ENCODE measurements at places on chromosomes 2 and 18.

DNA sequence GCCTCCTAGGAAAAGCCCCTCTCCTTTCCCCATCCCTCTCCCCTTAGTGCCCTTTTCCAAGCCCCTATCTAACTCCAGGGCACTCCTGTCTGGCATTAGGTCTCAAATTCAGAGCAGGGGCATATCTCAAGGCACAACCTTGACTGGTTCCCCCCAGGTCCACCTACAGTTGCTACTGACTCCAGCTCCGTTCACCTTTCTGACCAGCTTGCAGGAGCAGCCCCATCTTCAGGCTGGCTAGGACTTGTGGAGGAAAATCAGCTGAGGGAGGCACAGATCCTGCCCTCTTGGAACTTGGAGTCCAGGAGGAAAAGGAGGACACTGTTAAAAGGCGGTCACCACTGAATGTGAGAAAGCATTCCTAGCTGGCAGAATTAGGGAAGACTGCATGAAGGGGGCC is 152.4 kb downstream of the ZFP36L2 start:
- no peak for DNase-seq

GRCh38 chr2:66781804-66782203 is 346.9 kb downstream of the MEIS1 start:
- DNase-seq = no peak

DNA sequence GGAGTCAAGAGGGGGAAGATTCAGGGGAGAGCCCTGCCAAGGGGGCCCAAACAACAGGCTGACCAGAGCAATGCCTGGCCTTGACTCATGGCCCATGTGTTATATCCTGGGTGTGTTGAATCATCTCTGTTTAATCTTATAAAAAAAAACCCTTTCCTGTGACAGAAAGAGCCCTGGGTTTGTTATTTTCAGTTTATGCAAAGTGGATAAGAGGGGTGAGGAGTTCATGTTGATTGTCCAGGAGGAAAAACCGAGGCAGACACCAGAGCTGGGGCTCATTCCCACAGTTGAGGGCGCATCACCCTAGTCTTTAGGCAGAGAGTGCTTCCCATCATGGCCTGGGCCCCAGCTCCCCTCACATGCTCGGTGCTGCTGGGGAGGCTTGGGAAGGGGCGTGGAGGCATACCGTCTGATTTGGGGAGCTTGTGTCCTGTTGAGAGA is 30.9 kb upstream of the IL37 start:
- DNase-seq = no peak

DNA sequence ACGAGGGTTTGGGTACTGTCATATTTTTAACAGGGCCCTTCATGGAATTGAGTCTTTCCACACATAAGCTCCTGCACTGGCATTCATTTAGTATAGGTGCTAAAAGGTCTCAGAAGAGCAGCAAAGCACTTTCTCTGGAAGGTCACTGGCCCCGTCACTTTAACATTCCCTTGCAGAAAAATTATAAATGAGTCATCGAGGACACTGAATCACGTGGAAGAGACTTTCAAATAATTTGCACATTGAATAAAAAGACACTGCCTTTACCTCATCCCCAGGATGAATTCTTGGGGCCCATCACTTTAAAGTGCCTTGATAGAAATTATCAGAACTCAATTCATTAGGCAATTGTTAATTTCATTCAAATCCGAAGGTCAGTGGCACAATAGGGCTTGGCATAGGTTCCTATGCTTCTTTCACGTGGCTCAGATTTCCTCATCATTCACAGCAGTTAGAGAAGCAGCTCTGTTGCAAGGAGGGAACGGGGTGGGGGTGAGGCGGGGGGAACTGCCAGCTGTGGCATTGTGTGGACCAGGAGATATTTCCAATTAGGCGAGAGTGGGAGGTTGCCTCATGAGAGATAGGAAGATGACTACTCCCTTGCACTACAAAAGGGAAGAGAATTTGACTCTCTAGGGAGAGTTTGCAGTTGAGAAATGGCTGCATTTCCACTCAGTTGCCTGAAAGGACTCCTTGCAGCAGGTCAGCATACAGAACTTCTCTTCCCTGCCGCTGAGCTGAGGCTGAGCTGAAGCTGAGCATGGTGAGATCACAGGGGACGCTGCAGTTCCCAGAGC is 86.3 kb upstream of the NPAS2 start:
- DNase-seq = no peak

GRCh38 chr2:179995741-179996515 is 11.2 kb downstream of the CWC22 start:
- no peak for DNase-seq

- DNase-seq = no peak
Measured at GRCh38 chr2:42949125-42949524, 156.7 kb upstream of the HAAO start.

DNA sequence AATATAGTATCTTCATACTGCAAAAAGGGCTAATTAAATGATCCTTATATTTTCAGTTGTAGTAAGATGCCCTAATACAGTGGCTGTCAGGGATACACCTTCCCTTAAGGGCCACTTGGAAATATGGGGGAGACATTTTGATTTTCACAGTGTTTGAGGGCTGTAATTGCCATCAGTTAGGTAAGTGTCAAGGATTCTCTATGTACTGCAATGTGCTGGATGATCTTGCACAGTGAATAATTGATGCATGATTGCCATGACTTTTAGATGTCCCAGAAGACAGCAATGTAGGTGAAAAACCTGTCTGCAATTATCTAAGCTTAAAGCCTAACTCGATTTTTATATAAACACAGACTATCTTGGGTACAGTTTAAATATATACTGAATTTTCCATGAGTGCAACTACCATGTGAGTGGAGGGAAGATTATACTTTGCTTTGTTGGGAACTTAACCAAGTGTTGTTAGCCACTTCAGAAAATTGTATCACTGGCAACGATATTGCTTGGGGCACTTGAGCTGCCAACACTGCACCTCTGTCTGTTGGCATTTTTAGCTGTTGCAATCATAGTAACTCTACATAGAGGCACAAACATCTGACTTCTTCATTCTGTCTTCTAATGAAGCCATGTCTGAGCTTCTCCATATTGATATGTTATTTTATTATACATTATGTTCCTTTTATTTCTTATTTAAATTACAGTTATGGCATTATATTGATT is 45.2 kb downstream of the MAIP1 start:
- no peak for DNase-seq

DNA sequence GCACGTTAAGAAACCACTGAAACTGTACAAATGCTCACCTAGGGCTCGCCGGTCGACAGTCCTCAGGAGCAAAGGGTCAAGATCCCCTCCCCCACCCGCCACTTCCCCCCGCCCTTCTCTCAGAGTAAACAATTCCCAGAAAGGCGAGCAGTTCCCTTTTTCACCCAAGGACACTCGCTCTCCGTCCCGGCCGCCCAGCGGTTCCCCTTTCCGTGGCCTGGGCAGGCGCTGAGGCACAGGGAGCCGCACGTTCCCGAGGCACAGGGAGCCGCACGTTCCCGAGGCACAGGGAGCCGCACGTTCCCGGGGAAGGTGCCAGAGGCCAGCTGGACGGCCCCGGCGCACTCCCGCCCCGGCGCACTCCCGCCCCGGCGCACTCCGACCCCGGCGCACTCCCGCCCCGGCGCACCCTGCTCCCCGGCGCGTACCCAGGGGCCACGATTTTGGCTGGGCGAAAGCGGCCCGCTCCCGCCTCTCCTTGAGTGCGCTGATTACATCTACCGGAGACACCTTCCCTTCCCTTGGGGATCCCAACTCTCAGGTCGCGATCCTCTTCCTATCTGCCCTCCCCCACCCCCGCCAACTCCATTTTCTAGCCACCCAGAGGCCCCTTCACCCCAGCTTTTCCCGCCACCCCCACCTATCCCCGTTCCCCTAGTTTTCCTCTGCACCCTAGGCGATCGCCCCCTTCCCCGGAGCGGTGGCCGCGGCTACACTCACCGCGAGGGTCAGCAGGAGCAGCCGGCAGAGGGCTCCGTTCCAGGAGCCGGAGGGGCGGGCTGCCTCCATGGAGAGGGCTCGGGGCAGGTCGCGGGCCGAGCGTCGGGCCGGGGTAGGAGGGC is 817 bp downstream of the DSC2 start:
- no peak for DNase-seq

All from stimulated activated CD8-positive, alpha-beta memory T cell treated with anti-CD3 and anti-CD28 coated beads, Interleukin-12 subunit alpha, Interleukin-12 subunit beta, amount 100 ng/mL, for 1 hour (primary cell).